Activated T-helper 1 cell treated with Interleukin-2 at 50 U/mL for 16 hours (primary cell): ENCODE measurements at places on chromosomes 13 and 19.

DNA sequence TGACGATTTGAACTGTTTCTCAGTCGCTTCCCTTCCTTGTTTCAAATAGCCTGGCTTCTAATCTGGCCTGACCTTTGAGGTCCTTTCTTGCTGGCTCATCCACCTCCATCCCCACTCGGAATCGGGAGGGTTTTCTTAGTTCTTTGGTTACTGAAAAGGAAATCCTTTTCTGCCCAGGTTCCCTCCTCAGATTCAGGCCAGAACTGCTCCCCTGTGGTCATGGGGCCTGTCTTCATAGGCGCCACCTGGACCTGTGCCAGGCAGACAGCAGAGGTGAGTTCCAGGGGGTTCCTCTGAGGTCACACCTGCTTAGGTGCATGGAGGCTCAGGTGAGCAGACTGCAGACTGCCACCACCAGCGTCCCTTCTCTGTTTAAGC lies 62.4 kb downstream of the AKAP11 start:
- no peak for DNase-seq

DNA sequence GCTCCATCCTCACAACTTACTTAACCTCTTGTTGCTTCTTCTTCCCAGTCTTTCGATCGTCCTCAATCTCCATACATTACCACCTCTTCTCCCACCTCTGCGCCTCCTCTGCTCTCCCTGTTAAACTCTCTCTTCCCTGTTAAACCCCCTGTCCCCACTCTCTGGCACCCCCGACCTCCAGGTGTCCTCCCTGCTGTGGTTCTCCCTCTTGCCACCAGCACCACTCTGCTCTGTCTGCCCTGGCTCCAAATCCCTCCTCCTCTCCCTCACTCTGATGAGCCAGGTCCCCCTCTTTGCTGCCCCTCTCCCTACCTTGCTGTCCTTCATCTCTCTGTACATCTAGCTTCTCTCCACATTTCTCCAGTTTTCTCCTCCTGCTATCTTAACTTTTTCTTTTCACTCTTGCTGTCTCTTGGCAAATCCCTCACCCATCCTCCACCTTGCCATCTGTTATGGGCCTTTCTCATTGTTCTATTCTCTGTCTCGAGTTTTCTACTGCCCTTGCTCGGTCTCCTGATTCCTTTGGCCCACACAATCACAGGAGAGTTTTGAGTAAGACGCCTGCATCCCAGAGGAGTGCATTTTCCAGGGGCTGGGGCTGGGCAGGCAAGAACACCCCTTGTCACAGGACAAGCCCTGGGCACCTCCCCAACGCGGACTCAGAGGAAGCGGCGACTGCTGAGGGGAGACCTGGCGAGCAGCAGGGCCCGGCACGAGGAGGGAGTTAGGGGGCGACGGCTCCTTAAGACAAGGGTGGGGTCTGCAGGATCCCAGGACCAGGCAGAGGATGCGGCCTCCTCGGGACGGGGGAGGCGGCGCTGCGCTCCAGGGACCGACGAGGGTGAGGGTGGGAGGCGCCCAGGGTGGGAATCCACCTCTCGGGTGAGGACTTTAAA lies 21.4 kb upstream of the ERVV-1 start:
- no peak for DNase-seq

GRCh38 chr19:45050036-45050435 lies 11.2 kb downstream of the CLASRP start:
- no peak for DNase-seq

DNA sequence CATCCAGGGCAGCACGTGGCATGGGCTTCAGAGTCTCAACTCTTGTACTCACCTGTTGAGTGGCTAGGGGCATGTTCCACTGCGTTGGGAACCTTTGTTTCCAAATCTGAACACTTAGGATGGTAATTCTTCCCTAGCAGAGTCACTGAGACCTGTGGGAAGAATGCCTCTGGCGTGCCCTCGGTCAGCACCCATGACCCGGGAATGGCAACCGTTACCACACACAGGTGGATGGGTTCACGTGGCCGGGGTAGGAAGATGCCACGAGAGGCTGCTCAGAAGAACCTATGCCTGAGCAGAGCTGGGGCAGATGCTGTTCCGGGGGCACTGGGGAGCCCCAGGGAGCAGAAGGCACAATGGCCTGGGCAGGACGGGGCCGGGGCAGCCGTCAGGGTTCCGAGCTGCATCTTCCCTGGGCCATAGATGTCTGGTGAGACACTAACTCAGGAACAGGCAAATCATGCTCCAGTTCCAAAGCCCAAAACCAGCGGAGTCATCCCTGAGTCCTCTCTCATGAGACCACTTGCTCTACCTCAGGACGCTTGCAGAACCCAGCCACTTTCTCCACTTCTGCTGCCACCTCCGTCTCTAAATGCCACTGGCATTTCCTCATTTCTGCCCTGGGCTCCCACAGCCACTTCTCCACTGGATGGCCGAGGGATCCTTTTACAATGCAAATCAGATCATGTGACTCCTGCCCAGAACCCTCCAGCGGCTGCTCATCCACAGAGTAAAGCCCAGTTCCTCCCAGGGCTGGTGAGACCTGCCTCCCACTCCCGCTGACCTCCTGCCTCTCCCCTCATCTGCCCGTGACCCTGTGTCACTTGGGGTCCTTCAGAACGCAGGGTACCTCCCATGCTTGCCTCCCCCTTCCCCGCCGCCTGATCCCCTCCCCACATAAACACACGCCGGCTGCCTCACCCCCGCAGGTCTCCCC lies 36.7 kb downstream of the FAM124A start:
- DNase-seq, result no peak

DNA sequence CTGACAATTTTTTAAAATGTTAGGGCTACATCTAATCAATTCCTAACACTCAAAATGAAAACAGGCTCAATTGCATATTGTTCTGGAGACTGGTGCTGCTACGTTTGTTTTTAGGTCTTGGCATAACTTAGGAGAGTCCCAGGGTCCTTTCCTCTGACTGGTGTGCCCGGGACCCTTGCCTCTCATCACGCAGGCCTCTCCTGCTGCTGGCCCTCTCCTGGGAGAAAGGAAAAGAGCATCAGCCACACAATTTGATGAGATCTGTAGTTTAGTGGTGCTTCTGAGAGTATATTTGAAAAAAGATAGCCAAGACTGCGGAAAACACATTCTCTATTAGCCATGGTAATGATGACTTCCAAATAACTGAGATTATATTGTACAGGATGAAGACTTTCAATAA lies 380.0 kb downstream of the KLF12 start:
- DNase-seq, result no peak

- DNase-seq, result no peak
These were observed 61.1 kb upstream of the FAM216B start for GRCh38 chr13:42720113-42720857.
